ENCODE measurements at places on chromosomes 3 and 15.

DNA sequence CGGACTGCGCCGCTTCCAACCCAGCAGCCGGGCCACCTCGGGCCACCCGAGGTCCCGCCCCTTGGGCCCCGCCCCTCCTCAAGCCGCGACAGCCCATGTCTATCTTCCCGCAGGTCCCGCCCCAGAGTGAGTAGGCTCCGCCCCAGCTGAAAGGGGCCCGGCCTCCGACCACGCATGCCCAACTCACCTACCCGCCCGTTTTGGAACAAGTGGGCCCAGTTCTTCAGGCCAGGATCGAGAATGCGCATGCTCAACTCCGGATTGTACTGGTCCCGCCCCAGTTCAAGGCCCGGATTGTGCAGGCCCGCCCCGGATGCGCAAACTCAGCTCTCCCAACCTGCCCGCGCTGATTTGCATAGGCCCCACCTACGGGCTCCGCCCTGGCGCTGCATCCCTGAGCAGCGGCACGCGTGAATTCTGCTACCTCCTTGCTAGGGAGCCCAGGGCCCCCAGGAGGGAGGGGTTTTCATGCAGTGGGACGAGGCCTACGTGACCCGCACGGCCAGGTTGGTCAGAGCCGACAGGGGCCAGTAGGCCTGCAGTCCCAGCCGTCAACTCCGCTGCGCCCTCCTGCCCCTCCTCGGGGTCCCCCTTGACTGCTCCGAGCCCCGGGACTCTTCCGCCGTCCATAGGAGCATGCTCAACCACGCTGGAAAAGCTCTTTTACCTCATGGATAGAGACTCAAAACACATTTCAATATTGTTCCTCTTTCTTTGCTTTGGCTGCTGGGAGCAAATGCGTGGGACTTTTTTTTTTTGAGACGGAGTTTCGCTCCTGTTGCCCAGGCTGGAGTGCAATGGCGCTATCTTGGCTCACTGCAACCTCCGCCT, at the start of gene PFKFB4:
TSS of gene PFKFB4 (minus strand) at position 8 of the 831 bp plus-strand sequence. CDS start 26 bp downstream, outside the sequence.
- DNase-seq: peak; percentile 89

- DNase-seq: no peak
These were observed 49.5 kb upstream of the FILIP1L start for GRCh38 chr3:100163787-100164186.

GRCh38 chr15:49507261-49507660, 84.2 kb downstream of the FGF7 start:
- no peak for DNase-seq

DNA sequence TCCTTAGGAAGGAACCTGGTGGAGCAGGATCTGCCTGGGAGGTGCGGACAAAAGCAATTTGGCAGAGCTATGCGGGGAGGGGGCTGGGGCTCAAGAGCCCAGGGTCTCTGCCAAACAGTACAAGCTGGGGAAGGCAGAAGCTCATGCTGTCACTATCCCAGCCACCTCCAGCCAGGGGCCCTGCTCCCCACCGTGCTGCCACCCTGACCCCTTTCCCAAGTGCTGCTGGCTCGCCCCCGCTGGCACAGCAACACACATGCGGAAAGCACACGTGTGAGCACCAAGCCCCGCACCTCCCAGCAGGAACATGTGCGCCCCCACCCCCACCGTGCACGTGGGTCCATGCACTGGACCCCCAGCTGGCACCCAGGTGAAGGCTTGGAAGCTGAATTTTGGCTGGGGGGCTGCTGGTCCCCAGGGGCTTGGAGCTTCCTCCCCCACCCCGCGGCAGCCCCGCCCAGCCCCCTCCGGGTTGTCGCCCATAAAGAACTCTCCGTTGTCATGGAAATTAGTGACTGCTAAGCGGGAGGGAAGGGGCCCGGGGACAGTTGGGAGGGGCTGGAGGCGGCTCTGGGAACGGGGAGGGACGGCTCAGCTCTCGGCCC, 742 bp downstream of the CAMKV start:
- DNase-seq: no peak

DNA sequence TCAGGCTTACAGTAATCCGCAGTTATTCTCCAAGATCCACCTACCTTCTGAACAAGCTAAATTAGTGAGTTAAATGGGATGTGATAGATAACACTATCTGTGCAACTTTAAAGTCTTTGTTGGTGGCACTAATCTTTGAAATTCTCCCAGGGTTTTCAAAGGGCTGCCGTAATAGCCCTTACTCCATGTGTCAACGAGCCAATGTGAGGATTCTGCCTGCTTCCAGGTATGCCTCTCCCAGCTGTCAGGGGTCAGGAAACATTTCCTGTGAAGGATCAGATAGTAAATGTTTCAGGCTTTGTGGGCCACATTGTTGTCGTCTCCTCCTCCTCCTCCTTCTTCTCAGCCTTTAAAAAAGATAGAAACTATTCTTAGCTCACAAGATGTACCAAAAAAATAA, 20.2 kb upstream of the SCN5A start:
- no peak for DNase-seq

GRCh38 chr3:165984589-165984988, 147.4 kb upstream of the BCHE start:
- DNase-seq: no peak

DNA sequence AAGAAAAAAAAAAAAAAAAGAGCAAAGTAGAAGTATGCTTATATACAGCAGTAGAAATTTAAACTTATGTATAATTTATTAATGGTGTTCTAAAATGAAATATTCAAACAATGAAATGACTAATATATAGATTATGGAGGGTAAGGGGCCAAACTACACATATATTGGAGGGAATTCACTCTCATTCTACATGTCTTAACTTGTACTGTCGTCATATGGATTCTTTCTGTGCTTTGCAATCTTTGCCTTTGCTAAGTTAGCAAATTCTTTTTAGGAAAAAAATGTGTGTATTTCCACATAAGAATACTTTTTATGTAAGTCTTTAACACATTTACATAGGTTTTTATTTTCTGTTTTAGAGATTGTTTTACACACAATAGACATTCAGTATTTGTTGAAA, 118.9 kb upstream of the MBNL1 start:
- DNase-seq: no peak

- DNase-seq: no peak
These were observed 48.0 kb downstream of the PGPEP1L start for GRCh38 chr15:98959640-98960007.

DNA sequence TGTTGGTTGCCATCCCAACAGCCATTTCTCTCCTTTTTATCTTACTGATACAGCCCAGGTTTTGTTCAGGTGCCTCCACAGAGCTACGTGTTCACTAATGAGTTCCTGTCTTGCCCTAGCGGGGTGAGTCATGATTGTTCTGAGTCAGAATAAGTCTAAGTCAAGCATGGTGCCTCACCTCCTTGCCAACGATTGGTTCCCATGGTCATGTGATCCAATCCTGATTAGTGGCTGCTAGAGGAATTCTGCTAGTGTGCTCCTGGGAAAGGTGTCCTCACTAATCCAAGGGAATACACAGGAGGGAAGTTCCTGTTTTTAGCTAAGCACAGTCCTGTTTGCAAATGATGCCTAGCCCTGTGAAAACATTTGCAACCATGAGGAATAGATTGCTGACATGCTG, 99.8 kb downstream of the NSUN3 start:
- DNase-seq: no peak

GRCh38 chr15:80572337-80572736, 122.8 kb upstream of the ABHD17C start:
- no peak for DNase-seq

DNA sequence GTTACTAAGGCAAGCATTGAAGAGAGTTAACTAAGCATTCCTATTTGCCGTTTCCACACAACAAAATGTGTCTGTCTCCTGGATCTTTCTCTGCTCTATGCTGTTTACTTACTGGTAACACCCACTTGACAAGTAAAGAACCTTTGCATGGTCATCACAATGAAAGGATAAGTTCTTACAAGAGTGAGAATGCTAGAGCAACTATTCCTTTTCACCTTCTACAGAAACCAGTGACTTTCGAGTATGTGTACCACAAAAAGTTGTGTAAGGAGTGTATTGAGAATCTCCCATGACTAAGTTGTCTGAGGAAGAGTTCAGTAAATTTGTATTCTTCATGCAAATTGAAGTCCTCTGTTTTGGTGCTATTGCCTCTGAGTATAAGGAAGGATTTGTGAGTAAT, 10.8 kb downstream of the TIPARP start:
- no peak for DNase-seq

- DNase-seq: peak; percentile 40
These were observed 275.4 kb downstream of the FOXP1 start for GRCh38 chr3:71307991-71308697.

GRCh38 chr15:81410318-81410753, 36.3 kb upstream of the TMC3 start:
- peak; percentile 74 for DNase-seq

DNA sequence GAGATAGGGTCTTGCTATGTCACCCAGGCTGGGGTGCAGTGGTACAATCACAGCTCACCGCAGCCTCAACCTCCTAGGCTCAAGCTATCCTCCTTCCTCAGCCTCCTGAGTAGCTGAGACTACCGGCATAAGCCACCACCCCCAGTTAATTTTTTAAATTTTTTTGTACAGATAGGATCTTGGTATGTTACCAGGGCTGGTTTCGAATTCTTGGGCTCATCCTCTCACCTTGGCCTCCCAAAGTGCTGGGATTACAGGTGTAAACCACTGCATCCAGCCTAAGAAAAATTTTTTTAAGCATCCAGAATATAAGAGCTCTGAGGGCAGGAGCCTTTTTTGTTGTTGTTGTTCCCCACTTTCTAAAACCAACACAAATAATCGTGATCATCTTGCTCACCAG, 14.4 kb upstream of the MAP6D1 start:
- no peak for DNase-seq

GRCh38 chr3:71461749-71462483, 121.6 kb downstream of the FOXP1 start:
- DNase-seq: no peak

GRCh38 chr15:98899272-98900021, 108.1 kb downstream of the PGPEP1L start:
- DNase-seq: no peak

DNA sequence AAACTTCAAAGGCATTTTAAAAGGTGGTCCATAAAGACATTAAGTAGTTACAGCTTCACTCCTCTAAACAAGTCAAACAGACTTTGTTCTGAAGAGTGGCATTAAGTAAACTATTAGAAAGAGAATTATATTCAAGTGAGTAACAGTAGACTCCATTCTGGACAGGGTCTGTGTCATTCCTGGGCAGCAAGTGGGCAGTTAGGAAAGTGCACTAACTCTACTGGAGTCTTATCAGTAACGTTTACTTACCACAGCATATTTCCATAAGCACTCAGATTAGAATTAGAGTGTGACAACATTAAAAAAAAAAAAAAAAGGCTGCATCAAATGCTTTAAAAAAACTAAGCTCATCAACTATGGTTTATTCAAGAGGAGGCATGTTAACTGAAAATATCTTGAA, 10.6 kb downstream of the UBR1 start:
- DNase-seq: no peak

- DNase-seq: no peak
These were observed 153.7 kb upstream of the ABI3BP start for GRCh38 chr3:101146946-101147345.

DNA sequence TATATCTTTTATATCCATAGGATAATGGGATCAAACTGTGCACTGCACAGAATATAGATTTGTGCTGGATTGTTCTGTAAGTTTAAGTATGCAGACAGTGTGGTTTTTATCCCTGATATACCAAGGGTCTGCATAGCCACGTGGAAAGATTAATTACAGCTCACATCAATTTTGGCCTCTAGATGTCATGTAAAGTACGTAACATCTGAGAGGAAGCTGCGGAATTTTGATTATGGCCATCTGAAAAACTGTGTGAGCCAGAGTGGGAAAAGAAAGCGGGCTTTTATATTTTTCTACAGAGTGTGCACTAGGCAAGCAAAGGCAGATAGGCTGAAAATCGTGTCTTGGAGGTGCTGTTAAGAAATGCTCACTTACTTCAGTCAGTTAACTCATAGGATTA, 562.7 kb downstream of the GBE1 start:
- DNase-seq: no peak

- DNase-seq: no peak
These were observed 26.4 kb downstream of the FGD5 start for GRCh38 chr3:14845180-14845579.

GRCh38 chr3:72340476-72341379, 507.5 kb downstream of the SHQ1 start:
- no peak for DNase-seq

- DNase-seq: no peak
These were observed 37.4 kb downstream of the ST6GAL1 start for GRCh38 chr3:186967686-186968085.

DNA sequence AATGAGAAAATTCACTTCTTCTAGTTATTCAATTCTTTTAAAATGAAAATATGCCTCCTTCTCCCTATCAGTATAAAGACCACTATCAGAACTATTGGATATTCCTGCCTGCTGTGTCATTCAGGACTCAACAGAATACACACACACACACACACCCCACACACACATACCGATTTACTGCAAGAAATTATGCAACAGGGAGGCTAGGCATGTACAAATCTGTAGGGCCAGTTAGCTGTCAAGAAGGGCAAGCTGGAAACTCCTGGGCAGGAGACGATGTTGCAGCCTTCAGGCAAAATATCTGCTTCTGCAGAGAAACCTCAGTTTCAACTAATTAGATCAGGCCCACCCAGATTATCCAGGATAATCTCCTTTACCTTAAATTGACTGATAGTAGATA, 13.9 kb upstream of the RYR3 start:
- DNase-seq: no peak

- DNase-seq: no peak
These were observed 7.7 kb downstream of the SORD start for GRCh38 chr15:45030743-45031142.

GRCh38 chr15:31557899-31558298, 231.3 kb downstream of the KLF13 start:
- no peak for DNase-seq

DNA sequence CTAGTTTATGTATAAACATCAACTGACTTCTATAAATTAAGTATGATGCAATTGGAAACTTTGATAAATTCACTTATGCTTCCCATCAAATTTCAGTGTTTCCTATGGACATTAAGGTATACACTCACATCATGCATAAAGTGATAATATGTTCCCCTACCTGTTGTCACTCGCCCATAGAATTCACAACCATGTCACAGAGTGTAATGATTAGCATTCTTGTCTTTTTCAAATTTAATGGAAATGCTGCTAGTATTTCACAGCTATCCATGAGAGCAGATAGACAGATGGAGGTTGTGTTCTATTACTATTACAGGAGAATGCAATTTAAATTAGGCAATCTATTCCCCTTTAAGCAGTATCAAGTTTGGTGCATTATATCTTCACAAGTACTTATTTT, 984 bp downstream of the PLSCR4 start:
- no peak for DNase-seq
